HCEC 1CT (cell line): ENCODE measurements at places on chromosomes 4 and X.

DNA sequence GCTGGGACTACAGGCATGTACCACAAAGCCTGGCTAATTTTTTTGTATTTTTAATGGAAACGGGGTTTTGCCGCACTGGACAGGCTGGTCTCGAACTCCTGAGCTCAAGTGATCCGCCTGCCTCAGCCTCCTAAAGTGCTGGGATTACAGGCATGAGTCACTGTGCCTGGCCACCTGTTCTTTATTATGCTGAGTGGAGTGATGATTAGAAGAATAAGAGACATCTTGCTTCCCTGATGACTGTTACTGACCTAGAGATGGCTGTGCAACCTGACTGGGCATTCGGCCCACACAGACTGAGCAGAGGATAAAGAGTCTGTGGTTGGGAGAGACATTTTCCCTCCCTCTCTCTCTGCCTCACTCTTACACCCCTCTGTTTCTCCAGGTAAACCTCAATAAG is 56.7 kb downstream of the SPINK2 start:
- DNase-seq, result peak; percentile 47

DNA sequence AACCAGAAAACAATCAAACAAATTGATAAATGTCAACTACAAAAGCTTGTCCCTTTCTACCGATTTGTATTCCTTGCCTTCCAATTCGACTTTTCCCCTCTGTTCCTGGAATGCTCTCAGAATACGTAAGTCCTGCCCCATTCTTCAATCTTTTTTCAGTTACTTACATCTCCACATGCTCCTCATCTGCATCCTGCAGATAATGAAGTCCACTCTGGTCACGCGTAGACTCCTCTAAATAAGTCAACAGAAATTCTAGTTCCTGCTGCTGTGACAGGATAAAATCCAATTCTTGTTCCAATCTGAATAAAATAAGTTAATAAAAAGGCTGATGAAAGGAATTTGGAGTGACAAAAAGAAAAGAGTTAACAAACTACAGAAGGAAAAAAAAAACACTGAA is 34.4 kb upstream of the RBM41 start:
- DNase-seq, result no peak

GRCh38 chr4:156906325-156906724 is 65.3 kb downstream of the PDGFC start:
- DNase-seq, result no peak

- peak; percentile 11 for DNase-seq
Measured at GRCh38 chrX:123830309-123830708, 29.5 kb upstream of the XIAP start.

GRCh38 chr4:94559351-94559806 is 107.6 kb downstream of the PDLIM5 start:
- no peak for DNase-seq

- no peak for DNase-seq
Measured at GRCh38 chr4:48665555-48666186, 114.4 kb downstream of the FRYL start.

- DNase-seq, result no peak
Measured at GRCh38 chr4:1669270-1669669, 14.8 kb downstream of the FAM53A start.

GRCh38 chr4:76665153-76665552 is 230.1 kb downstream of the SHROOM3 start:
- peak; percentile 11 for DNase-seq

- DNase-seq, result no peak
Measured at GRCh38 chrX:148741441-148741840, 241.0 kb downstream of the AFF2 start.

DNA sequence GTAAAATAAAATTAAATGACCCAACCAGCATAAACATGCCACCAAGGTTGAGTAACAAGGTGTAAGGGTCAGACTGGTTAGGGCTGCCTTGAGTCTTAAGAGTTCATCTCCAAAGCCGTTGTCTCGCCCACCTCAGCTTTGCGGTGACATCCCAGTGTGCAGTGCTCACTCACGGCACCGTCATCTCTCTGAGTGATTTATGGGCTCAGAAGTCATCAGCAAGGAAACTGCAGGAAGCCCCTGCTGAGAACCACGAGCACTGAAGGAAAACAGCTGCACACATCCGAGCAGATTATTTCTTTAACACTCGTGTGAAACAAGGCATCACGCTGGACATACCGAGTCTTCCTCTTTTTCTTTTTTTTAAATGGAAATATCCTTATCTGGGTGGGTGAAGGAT is 411.1 kb downstream of the TRIML1 start:
- no peak for DNase-seq

DNA sequence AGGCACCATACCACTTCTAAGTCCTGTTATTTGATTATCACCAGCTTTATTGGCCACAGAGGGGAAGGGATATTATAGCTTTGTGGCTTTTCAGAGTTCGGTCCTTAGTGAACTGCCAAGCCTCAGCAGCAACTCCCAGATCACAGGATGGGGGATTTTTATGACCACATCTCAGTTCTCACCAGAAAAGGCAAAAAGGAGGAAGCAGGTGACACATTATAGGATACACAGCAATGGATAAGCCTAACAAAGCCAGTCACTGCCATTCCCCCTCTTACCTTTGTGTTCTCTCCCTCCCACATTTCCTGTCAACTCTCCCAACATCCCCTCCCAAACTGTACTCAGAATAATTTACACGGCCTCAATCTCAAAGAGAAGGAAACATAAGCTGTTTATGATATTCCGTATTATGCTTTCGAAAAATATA is 142.8 kb downstream of the MGST2 start:
- no peak for DNase-seq

- no peak for DNase-seq
Measured at GRCh38 chrX:54980334-54980733, 13.7 kb downstream of the PFKFB1 start.

DNA sequence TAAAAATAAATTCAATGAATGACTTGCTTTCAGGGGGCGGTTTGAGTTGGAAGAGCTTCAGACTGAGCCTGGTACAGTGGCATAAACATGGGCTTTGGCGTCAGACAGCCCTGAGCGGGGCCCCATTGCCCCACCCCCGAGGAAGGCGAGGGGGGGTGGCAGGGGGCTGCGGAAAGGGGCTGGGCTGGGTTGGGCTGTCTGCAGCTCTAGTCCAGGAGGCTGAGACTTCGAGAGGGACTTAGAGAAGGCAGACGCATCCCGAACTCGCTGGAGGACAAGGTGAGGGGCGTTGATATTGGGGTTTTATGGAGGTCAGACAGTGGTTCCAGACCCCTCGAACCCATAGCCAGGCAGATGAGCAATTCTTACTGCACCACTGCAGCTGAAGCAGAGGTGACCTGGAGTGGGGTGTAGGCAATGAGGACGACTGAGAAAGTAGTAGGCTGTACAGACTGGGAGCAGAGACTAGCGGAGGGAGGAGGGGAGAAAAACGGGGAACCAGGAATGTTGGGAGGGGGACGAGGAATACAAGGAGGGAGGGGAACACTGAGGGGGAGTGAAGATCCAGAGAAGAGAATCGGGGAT is at the start of gene MAGED2:
TSS of gene MAGED2 (plus strand) at position 222 of the 585 bp plus-strand sequence. CDS start 1,587 bp downstream, outside the sequence.
- DNase-seq, result no peak

DNA sequence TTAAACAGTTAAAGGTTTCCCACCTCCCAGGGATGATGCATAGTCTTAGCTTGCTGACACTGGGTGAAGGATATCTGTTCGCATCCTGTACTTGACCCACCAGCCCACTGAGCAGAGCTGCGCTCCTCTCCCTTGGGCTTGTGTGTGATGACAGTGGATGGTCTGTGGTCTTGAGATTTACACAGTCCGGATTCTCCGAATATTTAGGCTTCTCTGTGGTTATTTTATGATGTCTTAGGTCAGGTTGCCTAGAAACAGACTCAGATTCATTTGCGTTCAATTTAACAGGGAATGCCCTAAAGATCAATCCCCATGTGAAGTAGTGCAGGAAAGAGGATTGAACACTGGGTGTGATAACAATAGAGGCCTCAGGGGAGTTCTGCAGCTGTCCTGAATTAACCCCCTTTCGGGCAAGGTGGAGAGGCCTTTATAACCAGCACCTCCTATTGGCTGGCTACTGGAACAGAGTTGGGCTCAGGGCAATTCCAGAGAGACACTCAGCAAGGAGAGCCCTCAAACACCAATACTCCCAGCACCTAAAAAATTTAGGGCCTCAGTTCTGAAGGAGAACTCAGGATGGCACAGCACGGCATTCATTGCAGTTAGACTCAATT is 653.2 kb upstream of the GALNT7 start:
- no peak for DNase-seq
